Activated CD4-positive, alpha-beta T cell treated with anti-CD3 and anti-CD28 coated beads, Interleukin-2, amount 50 U/mL, for 1 hour (primary cell): ENCODE measurements at places on chromosomes 2 and 18.
A peak's percentile ranks its signal among the peaks of the same experiment; 100 is the strongest.

DNA sequence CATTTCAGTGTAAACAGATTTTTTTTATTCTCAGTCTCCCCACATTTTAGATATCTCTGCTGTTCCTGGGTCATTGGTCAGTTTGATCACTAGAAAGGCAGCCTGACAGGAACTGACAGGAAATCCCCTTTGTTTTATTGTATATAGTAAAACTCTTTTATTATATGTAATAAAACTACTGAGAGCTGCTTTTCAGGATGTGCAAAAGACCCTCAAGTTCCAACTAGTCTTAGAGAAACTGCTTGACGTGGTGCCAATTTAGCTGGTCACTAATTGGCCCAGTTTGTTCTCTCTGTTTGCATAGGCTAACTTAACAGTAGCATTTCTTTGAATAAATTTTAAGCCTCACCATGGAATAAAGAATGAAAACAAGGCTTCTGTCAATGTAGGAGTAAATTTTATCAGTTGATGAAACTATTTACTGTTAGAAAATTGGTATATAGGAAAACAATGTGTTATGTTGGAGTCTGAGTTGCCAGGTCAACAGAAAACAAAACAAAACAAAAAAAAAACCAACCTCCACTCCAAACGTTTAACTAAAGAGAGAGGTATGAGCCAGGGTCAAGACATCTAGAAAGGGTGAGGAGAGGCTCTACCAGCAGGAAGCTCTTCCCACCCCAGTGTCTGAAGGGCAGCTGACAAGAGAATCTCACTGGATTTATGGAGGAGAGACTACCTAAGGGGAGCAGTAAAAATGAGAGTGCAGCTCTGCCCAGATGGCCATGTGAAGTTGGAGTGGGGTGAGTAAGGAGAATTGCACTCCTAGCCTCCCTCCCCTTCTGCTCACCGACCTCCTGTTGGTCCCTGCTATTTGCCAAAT, 184.6 kb downstream of the ST6GAL2 start:
- no peak for DNase-seq

DNA sequence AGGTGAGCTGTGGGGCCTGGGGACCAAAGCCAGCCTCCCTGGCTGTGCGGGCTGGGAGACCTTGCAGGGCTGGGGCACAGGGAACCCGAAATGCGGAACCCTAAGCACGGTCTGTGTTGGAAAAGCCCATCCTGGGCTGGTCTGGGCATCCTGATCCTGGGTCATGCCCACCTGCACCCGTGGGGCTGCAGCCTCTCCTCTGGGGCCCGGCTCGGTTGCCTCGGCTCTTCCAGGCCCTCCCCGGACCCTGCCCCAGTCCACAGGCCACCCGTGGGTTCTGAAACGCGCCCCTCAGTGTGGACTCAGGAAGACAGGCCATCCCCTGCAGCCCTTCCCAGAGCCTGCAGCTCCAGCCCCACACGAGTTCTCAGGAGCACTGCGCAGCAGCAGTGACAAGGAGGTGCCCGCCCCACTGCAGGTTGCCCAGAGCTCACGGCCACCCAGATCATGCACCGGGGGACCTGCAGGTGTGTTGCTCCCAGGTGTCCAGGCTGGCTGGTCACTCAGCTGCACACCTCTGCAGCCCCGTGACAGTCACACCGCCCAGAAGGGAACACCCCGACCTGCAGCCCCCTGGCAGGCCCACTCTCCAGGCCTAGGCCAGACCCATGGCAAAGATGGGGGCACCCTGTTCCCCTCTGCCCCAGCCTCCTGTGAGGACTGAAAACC, 12.2 kb upstream of the NFATC1 start:
- no peak for DNase-seq

GRCh38 chr2:14910654-14911053, 278.1 kb downstream of the LRATD1 start:
- no peak for DNase-seq

DNA sequence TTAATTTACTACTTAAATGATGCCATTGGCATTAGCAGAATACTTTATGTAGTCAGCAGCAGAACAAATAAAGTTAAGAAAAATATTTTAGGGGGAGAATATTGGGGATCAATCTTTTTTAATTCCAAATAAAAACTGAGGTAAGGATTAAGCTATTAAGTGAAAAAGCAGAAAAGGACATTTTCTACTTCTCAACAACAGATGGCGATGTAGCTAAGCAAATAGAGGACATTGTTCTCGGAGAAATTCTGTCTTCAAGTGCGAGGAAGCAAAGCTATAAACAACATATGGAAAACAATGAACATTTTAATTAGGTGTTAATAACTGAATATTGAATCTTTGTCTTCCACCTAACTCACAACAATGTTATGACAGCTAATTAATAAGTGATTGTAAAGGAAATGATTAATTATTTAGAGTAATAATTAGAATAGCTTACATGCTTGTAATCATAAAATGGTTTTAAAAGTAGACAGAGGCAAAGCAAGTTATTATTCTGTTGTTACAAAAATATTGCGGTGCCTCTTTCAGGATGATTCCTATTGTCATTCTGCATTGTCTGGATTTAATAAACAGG, 32.9 kb upstream of the CCDC93 start:
- DNase-seq, result no peak

DNA sequence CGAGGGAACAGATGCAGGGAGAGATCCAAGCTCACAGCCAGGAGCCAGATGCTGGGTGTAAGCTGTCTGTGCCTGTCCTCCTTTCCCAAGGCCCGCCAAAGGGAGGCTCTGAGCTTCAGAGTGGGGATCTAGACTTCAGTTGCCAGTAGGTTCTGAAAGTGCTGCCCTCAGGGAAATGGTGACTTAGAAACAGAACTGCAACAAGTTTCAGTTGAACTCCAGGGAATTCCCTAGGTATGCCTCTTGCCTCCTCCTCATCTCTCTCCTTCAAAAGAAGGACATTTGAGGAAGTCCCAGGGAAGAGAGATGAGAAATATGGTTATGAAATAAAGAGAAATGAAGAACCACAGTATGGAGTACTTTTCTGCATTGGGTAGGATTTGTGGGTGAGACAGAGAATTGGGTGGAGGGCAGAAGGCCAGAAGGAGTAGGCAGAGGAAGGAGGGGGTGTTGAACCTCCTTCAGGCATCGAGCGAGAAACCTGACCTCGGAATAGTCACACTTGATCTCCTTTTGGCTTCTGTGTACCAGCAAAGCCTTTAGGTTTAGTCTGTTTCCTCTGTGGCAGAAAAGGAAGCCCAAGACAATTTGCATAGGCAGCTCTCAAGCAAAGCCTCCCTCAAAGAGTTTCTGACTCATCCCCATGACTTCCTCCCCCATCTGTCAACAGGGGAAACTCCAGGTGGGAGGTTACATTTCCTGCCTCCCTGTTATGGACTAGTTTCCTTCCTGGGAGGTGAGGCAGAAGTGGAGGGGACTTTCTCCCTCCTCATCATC, 45.7 kb downstream of the QPCT start:
- DNase-seq, result peak; percentile 27

DNA sequence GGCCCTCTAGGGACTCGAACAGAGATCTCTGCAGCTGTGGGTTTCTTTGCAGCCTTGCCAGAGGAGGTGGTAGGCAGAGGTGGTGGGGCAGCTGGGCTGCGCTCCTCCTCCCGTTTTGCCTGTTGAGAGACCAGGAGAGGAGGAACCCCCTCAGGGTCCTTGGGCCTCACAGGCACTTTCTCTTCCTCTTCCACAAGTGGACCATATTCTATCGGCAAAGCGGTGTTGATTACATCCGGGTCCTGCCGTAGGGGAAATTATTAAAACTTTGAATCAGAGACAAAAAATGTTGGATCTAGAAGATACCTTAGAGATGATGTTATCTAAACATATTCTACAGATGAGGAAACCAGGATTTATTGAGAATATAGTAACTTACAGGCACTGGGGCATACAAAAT, 78.5 kb downstream of the CLIP4 start:
- DNase-seq, result no peak

- DNase-seq, result no peak
Observed at GRCh38 chr2:182763311-182763912, 47.4 kb downstream of the DNAJC10 start.

DNA sequence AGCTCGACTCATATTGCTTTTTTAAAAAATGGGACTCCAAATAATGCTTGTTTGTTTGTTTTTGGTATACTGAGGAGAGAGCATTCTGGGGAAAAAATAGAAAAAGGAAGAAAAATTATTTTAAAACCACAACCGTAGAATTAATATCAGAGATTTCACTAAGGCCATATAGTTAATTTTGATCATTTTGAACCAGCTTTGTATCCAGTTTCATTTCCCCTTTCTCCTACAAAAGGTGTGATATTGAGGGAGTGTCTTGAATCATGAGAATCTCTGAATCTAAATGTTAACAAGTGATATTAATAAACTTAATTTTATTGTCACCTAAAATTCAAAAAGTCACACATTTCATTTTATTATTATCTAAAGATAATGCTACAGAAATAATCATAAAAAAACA, 198.5 kb upstream of the GALNT5 start:
- no peak for DNase-seq

GRCh38 chr18:7593218-7593819, 26.2 kb downstream of the PTPRM start:
- DNase-seq, result no peak

DNA sequence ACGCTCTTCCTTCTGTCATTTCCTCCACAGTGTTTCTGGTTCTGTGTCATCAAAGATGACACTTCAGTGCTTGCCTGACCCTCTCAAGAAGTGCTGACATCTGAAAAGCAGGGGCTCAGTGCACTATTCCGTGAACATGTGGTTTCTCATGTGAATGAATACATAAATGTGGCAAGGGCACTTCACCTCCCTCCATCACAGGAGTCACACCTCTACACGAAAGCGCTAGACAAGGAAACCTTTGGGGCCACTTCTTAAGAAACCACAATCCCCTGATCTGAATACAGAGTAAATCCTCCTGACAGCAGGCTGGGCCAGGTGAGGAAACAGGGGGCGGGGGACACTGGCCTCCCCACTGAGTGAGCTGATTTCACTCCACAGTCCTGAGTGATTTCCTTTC, 145.8 kb upstream of the ACAA2 start:
- DNase-seq, result no peak

- no peak for DNase-seq
Observed at GRCh38 chr2:102266204-102266603, 45.2 kb upstream of the IL1RL1 start.

- no peak for DNase-seq
Observed at GRCh38 chr2:151651274-151651673, 83.0 kb downstream of the NEB start.

DNA sequence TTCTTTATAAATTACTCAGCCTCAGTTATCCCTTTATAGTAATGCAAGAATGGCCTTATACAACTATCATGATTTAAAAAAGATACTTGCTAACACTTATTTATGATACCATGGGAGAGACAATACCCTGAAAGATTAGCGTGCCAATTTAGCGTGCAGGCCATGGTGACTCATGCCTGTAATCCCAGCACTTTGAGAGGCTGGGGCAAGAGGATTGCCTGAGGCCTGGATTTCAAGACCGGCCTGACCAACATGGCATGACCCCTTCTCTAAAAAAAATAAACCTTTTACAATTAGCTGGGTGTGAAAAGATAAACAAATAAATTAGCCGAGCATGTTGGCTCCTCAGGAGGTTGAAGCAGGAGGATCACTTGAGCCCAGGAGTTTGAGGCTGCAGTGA, 493.4 kb upstream of the FSIP2 start:
- no peak for DNase-seq

- no peak for DNase-seq
Observed at GRCh38 chr18:43108469-43108868, 7.0 kb downstream of the RIT2 start.

- no peak for DNase-seq
Observed at GRCh38 chr18:23861805-23862470, 152.6 kb upstream of the TTC39C start.

GRCh38 chr2:42792087-42792582, 248 bp downstream of the HAAO start:
- no peak for DNase-seq

- DNase-seq, result no peak
Observed at GRCh38 chr18:3869848-3870247, 419.9 kb downstream of the TGIF1 start.

- DNase-seq, result no peak
Observed at GRCh38 chr2:223786943-223787342, 50.4 kb downstream of the AP1S3 start.

DNA sequence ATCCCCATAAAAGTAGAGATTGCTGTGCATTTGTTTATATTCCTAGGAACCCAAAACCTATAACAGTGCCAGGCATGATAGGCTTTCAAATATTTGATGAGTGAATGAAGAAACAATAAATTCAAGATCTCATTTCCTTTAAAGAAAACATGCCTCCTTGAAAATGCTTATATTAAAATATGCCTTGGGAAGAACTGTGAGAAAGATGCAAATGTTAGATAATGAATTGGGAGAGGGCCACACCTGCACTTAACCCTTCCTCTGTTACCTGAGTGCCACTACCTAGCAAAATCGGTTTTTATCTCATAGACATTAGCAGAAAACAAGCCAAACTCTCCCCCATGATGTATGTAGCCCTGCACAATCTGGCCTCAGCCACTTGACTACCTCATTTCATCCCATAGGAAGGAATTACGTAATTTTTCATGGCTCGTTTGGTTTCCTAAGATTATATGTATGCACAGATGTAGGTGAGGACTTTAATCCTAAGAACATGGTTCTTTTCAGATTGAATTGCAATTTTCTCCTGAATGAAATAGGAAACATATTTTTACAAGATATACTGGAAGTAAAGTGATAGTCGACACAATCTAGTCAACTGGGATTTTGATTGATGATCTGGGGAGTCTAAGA, 25.2 kb downstream of the GULP1 start:
- no peak for DNase-seq

DNA sequence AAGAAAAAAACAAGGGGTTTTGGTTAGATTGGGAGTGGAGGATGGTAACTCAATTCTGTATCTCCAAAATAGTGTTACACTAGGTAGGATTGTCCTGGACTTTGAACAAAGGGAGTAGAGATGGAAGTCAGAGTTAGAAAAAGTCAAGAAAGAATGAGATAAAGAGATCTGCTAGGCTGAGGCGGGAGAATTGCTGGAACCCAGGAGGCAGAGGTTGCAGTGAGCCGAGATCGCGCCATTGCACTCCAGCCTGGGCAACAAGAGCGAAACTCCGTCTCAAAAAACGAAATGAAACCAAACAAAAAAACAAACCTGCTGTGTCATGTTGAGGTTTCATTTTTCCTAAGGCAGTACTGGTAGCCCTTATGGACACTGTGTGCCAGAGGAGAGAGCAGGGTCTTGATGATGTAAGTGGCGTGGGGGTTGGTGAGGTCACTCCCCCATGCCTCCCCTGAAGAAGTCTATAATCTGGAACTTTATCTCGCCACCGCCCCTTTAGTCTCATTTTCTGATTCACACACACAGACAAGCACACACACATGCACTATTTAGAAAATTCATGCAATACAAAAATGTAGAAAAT, 10.5 kb downstream of the DRC1 start:
- DNase-seq, result no peak

DNA sequence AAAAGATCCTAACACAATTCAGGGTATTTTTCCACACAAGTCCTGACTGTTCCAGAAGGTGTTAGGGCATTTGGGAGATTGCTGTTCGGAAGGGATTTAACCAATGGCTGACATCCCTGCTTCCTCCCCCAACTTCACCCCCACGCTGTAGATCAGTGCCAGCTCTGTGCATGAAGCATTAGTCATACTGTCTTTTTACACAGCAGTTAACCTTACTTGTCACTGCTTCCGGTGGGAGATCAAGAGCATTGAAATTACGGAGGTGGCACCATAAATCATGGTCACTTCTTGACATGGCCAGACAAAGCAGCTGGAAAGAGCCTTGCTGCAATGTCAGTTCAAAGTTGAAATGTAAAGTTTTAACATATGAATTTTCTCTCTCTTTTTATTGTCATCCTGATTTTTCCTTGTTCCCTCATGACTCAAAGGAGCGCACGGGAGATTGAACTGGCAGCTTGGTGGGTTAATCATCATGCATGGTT, 70.2 kb downstream of the HRH4 start:
- DNase-seq, result no peak
